ENCODE measurements at places on chromosomes 16 and 17.

GRCh38 chr17:50682938-50683337 lies 24.8 kb downstream of the ANKRD40 start:
- no peak for DNase-seq

GRCh38 chr17:72143245-72143644 lies 22.4 kb downstream of the SOX9 start:
- DNase-seq, result no peak

DNA sequence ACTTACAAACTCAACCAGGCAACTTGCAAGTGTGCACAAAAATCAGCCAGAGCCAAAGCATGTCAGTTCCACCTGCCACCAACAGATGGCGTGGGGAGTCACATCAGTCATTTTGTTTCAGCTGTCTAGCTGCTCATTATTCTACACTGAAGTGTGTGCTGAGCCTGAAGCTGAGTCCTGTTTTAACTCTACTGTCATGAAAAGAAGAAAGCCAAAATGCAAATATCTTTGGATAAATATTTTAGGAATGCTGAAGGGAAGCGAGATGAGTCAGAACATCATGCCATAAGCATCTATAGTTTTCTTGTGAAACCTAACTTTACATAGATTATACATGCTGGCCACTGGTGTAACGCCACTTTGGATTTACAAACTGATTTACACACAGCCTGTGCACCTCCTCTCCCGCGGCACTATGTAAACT lies 172.6 kb downstream of the CDK5R1 start:
- DNase-seq, result peak; percentile 66

- peak; percentile 36 for DNase-seq
Measured at GRCh38 chr16:19505600-19506303, 16.1 kb downstream of the GDE1 start.

DNA sequence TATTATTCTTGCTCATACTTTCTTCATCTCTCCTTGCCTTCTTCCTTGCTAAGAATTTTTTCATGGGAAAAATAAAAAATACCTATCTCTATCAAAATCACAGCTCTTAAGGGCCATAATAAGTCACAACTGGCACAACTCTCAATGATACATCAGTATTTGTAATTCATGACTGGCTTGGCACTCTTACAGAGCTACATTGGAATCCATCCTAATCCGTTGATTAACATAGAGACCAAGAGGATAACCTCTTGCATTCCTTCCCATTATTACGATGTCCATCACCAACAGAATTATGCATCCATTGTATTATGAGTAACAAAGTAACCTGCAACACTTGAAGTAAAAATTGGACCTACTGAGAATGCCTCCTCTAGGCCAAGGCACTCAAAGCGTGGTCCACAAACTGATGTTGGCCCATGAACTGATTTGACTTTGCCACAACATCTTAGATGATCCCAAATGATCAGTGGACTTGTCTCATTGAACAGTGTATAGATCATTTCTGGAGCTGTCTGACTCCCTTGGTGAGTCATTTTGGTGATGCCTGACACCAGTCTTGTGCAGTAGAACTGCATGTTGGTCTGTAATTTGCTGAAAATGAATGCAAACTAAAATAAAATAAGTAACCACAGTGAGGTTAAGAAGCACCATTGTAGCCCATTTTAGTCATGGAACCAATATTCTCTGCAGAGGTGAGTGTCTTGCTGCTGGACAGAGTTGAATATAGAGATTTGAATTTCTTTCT lies 163.2 kb downstream of the AXIN2 start:
- DNase-seq, result no peak
